A549 treated with AZD2906 at 1 μM for 4 hours (cell line): ENCODE measurements at places on chromosomes 16 and 17. TPM values are rescaled to one million over a fixed set of nuclear protein-coding genes. Genes with fewer than 3 reads are reported as not detected.

Gene ITGAD
- 0.03 TPM in 1 of 5 replicates, not detected in the others for total RNA-seq

Gene XAF1
- not detected in 5 replicates for total RNA-seq

Gene ABCA3
- 17.3 to 21.9 TPM (median 20.6 TPM) in 5 replicates for total RNA-seq

Gene GOSR1
- total RNA-seq = 30.9 to 51.3 TPM (median 36.0 TPM) in 5 replicates

Gene CES5A
- 0.03 TPM in 1 of 5 replicates, not detected in the others for total RNA-seq

Gene IL17C
- 0.06 TPM in 1 of 5 replicates, not detected in the others for total RNA-seq
